CD4-positive, alpha-beta T cell treated with Interleukin-15 for 4 hours (primary cell): ENCODE measurements at places on chromosomes 1 and 21.

- DNase-seq: peak; percentile 7
Measured at GRCh38 chr1:182795563-182796228, 6.1 kb downstream of the NPL start.

DNA sequence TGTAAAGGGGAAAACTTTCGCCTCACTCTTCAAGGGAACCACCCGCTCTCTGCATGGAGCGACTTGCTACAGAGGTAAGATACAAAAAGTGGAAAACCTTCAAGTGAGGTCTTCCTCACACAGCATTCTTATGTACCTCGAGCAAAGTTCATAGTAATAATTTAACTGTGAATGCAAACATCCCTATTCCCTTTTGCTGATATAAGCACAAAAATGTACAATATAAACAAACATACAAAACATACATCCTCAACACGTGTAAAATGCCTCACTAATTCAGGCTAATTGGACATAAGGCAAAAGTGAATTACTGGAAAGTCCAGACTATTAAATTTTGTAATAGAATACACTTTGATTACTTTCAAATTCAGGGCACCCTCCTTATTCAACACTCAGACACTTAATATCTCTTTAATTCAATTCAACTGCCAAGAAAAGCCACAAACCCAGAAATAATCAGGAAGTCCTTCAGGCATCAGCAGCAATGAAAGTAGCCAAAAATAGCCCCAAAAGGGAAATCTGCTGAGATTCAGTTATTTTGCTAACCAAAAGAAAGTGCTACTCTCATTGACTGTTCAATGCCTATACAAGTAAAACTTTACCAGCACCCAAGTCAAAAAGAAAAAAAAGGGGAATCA lies 15.2 kb upstream of the LMX1A start:
- DNase-seq: no peak

DNA sequence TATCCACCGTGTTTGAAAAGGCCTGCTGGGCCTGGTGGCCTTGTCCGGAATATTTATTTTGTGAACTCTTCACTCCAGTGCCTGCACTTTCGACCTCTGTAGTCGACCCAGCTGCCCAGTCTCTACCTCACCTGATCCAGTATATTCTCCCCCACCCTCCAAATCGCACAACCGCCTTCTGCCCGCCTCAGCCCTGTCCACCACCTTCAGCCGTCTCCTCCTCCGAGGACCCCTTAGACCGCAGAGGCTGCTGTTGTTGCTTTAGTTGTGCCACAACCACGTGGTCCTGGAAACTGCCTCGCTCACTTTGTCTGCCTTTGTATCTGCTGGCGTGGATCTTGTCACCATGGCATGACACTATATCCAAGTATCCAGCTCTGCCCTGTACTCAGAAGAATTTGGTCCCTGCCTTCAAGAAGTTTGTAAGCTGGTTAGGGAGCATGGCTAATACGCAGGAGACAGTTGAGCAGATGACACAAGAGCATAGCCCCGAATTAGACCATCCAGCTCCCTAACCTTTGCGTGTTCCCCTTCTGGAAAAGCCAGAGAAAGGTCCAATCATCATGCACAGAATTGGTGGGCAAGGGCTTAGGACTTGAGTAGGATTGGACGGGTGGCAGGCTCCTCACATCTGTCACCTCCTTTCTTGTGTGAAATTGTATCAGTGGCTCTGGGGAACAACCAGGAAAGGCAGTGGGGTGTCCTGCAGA lies 1.5 kb downstream of the PHGDH start:
- no peak for DNase-seq

DNA sequence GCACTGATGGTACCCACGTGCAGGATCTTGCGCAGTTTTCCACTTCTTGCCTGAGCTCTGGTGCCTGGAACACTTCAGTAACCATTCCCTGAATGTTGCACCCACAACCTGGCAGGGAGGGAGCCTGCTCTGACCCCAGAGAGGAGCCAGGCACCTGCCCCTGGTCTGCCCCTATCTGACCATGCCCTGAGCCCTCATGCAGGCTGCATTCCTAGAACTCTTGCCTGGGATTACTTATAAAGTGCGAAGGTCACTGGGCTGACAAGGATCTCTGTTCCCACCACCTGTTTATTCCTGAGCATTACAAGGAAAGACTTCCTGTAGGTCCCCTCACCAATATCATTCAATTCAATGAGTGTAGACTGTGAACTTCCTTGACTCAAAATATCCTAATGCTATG lies 191.9 kb upstream of the FMN2 start:
- no peak for DNase-seq

- DNase-seq: no peak
Measured at GRCh38 chr1:26083208-26083607, 15.8 kb upstream of the TRIM63 start.

DNA sequence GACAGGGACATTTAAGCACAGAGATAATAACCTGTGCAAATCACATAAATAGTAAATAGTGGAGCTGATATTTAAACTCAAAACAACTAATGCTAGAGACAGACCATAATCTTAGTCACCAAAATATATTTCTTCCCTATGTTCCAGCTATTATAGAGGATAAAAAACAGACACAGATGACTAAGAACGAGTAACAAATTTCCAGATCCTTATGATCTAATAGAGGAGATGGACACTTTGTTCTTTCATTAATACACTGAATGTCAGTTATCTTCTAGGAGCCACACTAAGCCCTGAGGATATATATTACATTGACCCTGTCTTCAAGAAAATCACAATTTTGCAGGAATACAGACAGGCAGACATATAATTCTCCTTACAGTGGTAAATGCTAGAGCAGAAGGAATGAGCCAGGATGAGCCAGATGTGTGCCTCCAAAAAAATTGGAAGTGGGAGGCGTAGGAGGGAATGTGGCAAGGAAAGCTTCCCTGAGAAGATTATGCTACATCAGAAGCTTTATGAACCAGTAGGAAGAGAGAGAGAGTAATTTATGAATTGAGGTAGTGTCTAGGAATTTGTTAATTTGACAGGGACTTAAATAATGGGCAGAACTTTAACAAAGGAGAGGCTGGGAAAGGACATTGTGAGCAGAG lies 395.4 kb upstream of the BEND5 start:
- DNase-seq: no peak

DNA sequence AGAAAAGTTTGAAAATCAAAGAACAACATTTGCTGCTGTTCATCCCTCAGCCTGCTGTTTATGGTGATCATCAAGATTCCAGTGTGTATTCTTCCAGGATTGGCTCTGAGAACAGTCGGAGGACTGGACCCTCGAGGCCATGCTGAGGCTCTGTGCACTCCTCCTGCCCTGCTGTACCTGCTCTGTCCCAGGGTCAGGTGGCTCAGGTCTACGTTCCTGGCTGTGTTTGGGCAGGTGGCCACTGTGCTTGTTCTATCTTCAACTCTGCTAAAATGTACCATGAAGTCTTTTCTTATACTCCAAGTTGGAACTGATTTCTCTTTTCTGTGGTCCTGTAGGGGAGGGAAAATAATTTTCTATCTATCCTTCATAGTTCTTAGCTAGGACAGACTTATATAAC lies 175.9 kb downstream of the RWDD3 start:
- no peak for DNase-seq
